Stimulated activated CD4-positive, alpha-beta T cell treated with anti-CD3 and anti-CD28 coated beads, TNF-alpha, amount 100 ng/mL, for 1 hour (primary cell): ENCODE measurements at places on chromosomes 2 and 18.

GRCh38 chr2:178397002-178397605, 53.9 kb downstream of the PRKRA start:
- no peak for DNase-seq

DNA sequence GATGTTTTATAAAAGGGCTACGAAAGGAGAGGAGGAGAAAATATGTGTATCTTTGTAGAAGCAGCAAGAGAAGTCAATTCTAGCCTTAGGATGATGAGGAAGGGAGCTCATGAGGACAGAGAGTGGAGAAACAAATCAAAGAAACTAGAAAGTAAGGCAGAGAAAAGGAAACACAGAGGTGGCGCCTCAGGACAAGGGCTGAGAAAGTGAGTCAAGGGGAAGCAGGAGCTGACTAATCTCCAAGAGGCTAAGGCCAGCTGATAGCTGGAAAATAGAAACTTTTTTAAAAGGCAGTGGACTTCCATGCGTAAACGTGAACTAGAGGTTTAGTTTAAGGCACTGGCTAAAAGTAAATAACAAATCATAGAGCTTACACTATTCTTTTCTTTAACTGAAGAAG, 173.3 kb downstream of the ANKRD44 start:
- DNase-seq, result no peak

DNA sequence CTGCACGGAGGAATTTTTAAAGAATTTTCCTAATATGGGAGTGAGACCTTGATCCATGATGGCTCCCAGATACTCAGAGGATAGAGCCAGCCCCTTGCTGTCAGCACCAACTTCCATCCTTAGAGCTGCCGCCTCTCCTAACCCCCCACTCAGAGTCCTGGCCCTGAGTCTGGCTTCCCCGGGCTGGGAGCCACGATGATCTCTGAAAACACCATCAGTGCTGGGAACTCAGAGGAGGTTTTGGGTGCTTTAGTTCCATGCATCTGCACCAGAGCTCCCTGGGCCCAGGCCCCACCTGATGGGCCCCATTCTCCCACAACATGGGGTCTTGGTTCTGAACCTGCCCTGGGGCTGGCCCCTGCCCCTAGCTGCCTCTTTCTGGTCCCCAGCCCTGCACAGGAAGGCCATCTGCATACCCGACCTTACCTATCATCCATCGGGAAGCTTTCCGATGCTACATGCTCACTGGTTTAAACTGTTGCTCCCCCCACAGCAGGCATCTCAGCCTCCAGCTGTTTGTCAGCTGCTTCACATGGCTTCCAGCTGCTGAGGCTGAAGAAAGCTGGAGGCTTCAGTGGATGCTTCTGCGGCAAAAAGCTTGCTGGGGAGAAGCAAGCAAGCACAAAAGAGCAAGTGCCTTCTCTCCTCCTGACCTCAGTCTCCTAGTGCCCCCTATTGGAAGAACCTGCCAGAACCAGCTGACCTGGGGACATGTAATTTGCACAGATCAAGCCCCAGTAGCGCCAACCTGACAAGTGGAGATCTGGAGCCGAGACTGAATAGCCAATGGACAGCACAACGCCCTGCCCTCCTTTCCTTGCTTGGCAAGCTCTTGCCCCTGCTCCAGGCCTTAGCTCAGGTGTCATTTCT, 24.2 kb upstream of the RHOB start:
- no peak for DNase-seq

DNA sequence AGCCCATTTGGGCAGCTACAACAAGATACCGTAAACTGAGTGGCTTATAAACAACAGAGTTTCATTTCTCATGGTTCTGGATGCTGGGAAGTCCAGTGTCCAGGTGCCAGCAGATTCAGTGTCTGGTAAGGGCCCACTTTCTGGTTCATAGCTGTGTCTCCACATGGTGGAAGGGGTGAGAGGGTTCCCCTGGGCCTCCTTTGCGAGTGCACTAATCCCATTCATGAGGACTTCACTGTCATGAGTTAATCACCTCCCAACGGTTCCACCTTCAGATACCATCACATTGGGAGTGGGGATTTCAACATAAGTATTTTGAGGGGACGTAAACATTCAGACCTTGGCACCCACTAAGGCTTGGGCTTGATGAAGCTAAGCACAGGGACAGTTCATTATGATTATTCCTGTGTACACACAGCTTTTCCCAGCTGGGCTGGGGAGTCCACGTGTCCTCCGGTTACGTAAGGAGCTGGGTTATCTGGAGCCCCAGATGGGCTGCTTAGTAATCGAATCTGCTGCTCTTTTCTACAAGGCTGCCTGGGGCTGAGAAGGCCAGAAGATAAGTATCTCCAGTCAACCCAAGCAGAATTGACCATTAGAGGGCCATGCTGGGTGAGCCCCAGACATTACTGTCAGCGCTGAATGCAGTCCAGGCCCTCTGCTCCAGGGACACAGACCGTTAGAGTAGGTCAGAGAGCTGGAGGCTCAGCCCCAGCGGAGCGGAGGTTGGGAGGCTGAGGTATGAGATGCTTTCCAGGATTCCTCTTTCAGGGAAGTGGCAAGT, 42.7 kb downstream of the EPAS1 start:
- DNase-seq, result no peak

- DNase-seq, result no peak
These were observed 57.4 kb downstream of the KCNE4 start for GRCh38 chr2:223109341-223109740.

GRCh38 chr2:100974712-100975520, 27.2 kb upstream of the RPL31 start:
- no peak for DNase-seq

GRCh38 chr2:205321231-205321630, 361.1 kb upstream of the NRP2 start:
- DNase-seq, result no peak

- no peak for DNase-seq
These were observed 3.0 kb upstream of the ITM2C start for GRCh38 chr2:230861552-230862255.

DNA sequence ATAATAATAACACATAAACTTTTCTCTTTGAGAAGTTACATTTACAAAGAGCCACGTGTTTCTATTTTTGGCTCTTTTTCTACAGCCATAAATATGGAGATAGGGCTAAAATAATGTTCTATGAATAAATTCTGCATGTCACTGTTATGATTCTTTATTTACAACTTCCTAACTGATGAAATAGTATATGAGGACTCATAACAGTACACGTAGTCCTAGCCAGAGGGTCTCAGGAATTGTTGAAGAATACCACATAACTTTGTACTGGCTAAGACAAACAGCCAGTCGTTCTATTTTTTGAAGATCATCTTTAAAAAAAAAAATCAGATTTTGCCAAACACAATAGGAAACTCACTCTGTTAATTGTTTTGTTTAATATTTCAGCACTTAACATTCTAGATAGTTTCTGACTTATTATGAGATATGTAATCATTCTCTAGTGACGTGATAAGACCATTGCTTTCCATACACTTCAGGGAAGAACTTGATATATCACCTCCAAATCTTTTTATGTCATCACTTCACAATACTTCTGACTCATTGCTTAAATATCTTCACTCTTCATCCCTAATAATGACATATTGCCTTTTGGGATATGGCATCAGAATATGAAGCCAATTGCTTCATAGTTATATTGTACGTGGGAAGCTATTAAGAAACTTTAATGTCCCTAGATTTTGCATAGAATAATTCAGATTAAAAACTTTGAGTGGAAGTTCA, 256.1 kb downstream of the XIRP2 start:
- no peak for DNase-seq

DNA sequence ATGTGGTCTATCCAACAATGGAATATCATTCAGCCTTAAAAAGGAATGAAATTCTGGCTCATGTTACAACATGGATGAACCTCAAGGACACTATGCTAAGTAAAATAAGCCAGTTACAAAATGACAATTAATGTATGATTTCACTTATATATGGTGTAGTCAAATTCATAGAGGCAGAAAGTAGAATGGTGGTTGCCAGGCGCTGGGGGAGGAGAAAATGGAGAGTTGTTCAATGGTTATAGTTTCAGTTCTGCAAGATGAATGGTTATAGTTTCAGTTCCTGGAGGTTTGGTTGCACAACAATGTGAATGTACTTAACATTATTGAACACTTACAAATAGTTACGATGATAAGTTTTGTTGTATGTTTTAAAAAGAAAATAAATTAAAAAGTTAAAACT, 79.2 kb upstream of the IL1R2 start:
- DNase-seq, result no peak
